ENCODE measurements at places on chromosomes 2 and 18.
A peak's percentile ranks its signal among the peaks of the same experiment; 100 is the strongest.

DNA sequence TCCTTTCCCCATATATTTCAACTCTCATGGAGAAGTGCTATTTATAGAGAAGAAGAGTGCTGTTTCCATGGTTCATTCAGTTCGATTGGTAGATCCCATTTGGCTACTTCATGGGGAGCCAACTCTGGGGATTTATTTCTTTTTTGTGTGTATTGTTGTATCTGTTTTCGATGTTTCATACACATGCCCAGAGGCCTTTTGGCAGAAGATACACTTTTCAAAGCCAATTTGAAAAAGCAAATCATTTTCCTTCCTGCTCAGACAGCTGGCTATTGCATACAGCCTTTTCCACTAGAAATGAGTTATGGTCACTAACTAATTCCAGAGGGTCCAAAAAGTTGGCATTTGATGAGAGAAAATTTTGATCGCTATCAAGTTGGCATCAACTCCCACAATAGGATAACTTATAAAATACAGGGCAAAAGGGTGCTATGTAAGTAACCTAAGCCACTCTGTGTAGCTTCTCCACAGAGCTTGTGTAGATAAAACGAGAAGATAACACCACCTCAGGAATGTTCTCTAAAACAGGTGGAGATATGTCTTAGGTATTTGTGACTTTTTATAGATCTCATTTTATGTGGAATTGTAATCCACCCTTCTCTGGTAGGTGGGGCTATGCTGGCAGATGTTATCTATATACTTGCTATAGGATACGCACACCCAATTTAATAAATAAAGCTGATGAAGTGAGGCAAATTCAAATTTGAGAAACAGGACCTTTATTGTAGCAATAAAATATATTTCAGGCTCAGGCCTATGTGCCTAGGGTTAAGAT lies 798.5 kb downstream of the SATB2 start:
- DNase-seq = no peak

GRCh38 chr2:96546797-96547196 lies 10.2 kb downstream of the ARID5A start:
- no peak for DNase-seq

DNA sequence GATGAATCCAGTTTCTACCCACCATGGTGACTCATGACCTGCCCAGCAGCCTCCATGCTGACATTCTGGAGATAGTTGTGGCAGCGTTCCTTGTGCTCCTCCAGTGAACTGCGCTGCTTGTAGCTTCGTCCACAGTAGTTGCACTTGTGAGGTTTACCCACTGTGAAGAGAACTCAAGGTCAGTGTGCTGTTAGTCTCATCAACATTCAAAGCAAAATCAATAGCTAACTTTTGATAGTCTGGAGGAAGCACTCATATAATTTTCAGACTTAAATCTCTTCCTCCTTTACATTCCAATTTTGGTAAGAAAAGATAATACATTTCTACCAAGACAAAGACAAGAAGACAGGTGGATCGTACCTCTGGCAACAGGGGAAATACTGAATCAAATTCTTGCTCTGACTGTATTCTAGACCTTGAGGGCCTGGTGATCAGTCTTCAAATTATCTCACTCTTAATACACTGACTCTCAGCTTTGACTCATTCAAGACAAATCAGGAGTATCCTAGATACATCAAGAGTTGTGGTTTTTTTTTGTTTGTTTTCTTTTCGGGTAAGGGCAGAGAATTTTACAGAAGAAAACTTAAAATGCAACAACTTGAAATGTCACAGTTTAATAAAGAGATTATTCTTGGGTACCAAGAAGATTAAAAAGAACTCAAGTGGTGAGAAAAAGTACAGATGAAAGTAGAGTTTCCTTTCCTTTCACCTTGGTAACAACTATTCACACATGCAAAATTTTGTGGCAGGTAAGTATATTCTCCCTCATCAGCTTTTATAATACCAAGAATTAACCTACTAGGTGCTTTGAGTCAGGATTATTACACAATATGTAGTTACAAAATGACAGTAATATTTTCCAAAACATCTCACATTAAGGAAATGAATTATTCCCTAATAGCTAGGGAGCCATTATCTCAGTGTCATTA lies 129.2 kb downstream of the IKZF2 start:
- DNase-seq = peak; percentile 84

GRCh38 chr2:60553495-60554073 lies at the start of gene BCL11A:
TSS of gene BCL11A (minus strand) at chr2:60553654. CDS start at chr2:60553270, 384 bp downstream.
- DNase-seq = peak; percentile 80

GRCh38 chr2:225998116-225998515 lies 598.6 kb downstream of the NYAP2 start:
- DNase-seq = no peak

DNA sequence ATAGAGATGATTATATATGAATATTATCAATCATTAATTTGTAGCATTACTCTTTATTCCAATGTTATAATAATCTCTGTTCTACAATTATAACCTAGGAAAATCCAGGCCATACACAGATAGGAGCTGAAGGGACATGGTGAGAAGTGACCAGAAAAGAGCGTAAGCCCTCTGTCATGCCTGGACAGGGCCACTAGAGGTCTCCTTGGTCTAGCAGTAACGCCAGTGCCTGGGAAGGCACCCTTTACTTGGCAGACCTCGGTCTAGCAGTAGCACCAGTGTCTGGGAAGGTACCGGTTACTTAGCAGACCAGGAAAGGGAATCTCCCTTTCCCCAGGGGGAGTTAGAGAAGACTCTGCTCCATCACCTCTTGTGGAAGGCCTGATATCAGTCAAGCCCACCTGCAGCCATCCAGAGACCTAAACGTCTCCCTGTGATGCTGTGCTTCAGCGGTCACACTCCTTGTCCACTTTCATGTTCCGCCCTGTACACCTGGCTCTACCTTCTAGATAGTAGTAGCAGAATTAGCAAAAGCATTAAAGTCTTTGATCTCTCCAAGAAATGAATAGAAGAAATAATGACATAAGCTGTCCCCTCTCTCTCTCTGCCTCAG lies 447.5 kb upstream of the FSIP2 start:
- peak; percentile 25 for DNase-seq

DNA sequence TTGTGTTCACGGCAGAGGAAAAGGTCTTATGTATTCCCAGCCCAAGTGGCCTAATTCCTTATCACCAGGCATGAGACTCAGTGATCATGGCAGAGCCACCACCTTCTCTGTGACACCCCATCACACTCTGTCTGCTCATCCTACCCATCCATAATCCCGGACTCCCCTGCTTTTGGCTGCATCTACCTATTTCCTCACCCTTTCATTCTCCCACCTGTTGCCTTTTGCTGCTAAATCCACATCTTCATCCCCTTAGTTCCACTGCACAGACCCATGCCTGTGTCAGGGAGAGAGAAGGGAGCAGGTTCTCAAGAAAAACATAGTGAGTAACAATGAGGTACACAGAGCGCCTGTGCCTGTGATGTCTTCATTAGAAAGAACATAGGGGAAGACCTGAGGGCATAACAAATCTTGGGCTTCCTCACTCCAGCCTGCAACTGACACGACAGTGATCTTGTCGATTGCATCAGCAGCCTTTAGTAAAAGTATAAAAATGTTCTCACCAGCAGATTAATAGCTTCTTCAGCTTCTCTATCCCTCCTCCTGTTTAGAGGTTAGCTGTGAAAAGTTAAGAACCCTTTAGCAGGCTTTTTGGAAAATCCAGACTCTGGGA lies 246.5 kb upstream of the SPRED2 start:
- DNase-seq = peak; percentile 16

- DNase-seq = peak; percentile 40
Observed at GRCh38 chr2:7672027-7672684, 754.9 kb downstream of the RNF144A start.

DNA sequence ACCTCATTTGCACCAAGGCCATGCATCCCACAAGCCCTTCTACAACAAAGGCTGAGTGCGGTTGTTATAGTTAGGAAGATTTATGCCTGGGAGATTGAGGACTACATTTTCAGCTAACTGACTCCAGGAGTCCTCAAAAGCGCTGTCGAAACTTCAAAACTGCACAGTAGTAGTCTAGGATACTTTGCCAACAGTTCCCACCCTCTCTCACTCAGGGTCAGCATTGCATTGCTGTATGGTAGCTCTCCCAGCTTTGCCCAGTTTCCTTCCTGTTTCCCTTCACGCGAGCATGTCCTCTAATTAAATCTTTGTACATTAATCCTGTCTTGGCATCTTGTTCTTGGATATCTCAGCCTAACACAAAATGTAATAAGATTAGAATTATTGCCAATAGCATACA lies 420.6 kb upstream of the UBE2E3 start:
- DNase-seq = no peak

GRCh38 chr18:55232506-55232905 lies 273.2 kb upstream of the CCDC68 start:
- no peak for DNase-seq

DNA sequence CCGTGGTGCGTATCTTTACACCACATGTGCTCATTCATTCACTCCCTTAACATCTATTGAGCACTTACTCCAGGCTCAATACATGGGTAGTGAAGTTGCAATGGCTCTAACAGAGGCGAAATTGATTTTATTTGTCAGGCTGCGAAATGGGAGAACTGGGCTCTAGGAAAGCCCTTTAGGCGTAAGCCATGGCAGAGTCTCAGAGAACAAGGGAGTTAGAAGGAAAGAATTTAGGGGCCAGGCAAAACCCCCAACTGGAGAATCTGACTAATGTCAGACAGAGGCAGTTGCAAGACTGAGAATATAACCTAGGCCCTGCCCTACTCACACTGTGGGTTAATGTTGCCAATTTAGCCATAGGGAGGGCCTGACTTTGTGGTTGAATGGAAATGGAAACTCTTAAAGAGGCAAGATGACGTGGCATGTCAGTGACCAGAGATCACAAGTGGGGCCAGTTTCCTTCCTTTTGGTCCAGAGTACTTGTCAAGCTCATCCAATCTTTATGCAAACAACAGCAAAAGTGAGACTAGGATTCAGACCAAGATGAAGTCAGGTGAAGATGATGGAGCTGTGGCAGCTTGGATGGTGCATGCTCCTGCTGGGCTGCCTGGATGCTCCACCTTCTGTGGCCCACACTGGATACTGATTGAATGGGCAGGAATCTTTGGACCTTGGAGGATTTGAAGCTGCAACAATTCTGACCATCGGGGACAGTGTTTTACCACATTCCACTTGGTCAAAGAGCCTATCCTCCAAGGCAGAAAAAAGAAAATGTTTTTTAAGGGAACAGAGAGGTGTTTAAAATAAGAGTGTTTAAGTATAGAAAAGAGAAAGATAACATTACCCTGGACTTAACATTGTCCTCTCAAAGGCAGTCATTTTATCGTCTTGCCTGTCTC lies 92.2 kb downstream of the CAPN13 start:
- DNase-seq = no peak

DNA sequence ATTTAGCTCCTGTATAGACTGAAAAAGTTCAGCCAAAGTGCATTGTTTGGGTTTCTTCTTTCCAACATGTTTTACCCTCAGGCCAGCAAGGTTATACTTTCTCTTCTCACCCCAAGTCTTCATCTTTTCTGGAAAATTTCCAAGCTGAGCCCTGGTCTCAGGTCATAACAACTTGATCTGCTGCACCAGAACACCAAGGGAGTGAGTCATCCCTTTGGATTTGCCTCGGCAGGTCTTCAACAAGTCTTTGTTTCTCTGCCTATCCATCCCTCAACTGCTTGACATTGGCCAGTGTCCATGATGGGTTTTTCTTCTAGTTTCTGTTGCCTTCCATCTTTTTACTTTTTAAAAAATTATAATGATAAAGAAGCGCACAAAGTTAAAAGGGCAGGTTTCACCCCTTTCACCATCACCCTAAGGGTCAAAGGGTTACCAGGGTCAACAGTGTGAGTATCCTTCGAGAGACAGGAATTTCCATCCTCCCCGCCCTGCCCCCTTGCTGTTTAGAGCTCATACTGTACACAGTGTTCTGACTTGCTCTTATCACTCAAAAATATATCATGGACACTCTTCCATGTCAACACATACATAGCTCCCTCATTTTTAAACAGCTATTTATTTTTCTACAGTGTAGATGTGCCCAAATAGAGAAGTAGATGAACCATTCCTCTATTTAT lies 5.7 kb upstream of the SPATS2L start:
- DNase-seq = peak; percentile 91

All from EL (cell line).